SHP77 treated with DMSO at 0.1 percent for 48 hours (cell line): ENCODE measurements at places on chromosomes 7 and 10.

- no peak for DNase-seq
These were observed 375 bp upstream of the GATAD1 start for GRCh38 chr7:92446869-92447344.

DNA sequence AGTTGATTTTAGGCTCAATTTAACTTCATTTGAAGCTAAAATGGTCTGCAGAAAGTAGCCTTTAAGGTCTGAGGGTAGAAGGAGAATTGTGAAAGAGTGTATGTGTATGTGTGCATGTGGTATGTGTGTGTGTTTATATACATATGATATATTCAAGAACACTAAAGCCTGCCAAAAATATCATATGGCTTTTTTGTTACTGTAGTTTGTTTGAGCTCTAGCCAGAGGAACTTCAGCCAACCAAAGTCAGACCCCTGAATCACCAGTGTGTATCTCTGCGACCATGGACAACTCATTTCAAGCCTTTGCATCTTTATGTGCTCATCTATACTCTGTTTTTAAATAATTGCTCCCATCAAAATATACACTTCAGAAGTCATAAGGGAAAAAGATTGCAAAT, 58.4 kb upstream of the HDAC9 start:
- DNase-seq: no peak

DNA sequence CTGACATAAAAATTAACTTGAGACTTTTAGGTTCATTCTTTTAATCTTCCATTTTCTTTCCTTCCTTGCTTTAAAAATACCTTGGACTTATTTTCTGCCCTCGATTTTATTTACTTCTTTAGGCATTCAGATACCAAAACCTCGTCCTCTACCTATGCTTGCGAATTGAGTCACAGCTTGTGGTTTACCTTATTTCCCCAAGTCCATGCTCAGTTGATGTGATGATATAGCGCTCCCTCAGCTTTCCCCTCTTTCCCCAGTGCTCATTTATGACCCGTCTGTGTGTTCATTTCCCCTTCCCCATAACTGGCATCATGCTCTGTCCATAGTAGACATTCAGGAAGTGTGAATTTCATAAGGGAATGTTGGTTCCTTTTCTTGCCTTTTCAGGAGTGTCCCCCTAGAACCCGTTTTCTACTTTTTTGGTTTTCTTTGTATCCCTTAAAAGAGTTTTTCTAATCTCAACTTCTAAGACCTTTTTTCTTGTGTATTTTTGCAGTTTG, 19.1 kb upstream of the PRKRIP1 start:
- DNase-seq: no peak

DNA sequence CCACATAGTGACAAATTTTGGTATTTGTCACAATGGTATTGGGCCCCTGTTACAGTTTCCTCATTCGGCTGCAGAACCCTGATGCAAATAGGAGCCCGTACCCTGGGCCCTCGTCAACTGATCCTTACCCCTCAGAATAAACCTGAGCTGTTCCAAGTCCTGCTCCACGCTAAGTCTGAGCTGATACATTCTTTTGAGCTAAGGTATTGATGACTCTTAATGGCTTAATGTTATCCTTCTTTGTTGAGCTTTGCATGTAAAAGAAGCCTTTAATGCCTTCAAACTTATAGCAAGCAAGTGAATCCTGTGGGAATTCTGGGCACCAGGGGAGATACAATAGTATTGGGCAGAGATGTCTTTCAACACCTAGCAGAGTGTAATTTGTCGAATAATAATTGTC, 31.8 kb downstream of the GATA3 start:
- no peak for DNase-seq

- no peak for DNase-seq
These were observed 566 bp downstream of the MAD1L1 start for GRCh38 chr7:2231992-2232765.

- DNase-seq: no peak
These were observed 573 bp upstream of the IDI1 start for GRCh38 chr10:1049425-1049958.

- DNase-seq: no peak
These were observed 2.5 kb upstream of the GDF2 start for GRCh38 chr10:47319784-47320183.

GRCh38 chr7:82244947-82245517, 198.5 kb downstream of the CACNA2D1 start:
- no peak for DNase-seq

GRCh38 chr7:44783407-44783806, 13.1 kb upstream of the PPIA start:
- DNase-seq: no peak

DNA sequence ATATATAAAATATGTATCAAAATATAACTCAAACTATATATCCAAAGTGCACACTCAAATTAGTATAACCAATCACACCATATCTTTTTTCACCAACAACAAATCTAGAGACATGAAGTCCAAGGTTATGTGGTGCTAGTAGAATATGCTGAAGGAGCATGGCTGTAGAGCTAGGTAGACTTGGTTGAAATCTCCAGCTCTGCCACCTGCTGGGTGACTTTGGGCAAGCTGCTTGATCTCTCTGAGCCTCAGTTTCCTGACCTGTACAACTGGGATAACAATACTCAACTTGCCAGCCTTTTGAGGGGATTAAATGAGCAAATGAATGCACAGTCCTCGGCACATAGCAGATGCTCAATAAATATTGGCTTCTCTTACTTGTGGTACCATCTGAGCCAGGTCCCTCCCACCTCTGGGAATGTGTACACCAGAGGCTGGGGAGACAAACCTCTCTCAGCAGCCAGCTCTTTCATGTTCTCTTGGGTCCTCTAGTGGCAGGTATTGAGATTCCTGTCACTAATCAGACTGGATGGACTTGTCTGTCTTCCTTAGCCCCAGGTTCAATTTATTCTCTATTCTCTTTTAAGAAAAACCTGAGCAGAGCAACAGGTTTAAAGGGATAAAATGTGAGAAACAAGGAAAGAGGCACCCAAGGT, 94.3 kb upstream of the PDE1C start:
- peak; percentile 29 for DNase-seq

- no peak for DNase-seq
These were observed 272.9 kb upstream of the ZWINT start for GRCh38 chr10:56633876-56634452.

- DNase-seq: no peak
These were observed 6.3 kb upstream of the HBP1 start for GRCh38 chr7:107162475-107162874.

- no peak for DNase-seq
These were observed 368.1 kb downstream of the RPS24 start for GRCh38 chr10:78401624-78402367.

- no peak for DNase-seq
These were observed 26.7 kb downstream of the SVIL start for GRCh38 chr10:29608062-29608461.

DNA sequence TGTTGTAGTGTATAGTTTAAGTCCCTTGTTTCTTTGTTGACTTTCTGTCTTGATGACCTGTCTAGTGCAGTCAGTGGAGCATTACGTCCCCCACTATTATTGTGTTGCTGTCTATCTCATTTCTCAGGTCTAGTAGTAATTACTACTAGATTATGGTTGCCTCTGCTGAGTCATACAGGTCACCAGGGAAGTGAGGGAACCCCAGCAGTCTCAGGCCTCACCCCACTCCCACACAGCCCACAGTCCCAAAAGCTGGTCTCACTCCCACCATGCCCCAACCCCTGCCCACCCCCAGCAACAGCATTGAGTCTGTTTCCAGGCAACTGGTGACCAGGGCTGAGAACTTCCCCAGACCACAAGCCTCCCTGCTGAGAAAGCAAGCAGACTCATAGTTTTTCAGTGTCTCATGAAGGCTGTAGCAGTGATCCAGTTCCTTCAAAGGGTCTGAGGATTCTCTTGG, 88.0 kb downstream of the PLXDC2 start:
- no peak for DNase-seq

DNA sequence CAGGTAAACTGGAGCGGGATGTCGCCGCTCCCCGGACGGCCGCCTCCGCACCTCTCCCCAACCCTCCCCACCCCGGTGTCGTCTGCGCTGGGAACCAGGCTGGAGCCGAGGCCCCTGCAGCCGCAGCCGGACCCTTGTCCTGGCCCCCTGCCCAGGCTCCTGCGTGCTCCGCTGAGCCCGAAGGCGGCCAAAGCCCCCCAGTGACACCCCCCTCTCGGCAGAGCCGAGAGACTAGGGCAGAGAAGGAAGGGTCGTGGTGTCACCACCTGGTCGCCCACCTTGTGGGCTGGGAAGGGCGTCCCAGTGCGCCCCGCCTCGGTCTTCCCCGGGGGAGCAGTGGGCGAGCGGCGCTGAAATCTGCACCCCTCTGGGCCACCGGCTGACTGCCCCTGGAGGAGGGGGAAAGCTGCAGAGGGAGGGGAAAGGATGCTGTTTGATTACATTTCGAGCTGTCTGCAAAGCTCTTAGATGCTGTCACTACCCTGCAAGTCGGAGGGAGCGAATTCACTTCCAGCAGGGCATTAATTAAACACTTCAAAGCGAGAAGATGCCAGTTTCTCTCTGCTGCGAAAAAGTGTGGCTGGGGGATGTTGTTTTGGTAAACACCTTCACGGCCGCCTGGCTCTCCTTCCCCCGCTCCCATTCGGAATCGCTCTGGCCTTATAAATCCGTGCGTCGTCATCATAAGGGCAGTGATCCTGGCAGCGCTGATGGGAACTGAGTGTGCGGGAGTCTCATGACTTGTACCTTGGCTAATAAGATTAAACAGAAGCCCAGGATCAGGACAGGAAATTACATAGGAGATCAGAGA, 622 bp downstream of the DYNC1I1 start:
- peak; percentile 49 for DNase-seq

DNA sequence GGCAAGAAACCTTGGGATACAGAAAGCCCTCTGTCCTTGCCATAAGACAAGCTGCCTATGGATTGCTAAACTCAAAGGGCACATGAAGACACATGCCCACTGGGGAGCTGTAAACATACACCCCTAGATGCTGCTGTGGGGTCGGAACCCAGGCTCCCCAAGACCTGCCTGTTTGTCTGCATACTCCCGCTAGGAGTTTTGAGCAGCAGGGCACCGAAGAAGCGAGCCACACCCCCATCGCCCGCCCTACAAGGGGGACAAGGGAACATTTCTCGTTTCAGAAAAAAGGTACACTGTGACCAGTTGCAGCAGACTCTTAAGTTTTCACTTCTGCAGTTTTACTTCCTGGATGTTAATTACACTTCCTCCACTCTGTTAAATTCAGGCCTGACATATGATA, 680.2 kb upstream of the GHITM start:
- DNase-seq: no peak
